ENCODE measurements at places on chromosomes 2 and 18. TPM values are rescaled to one million over a fixed set of nuclear protein-coding genes. Genes with fewer than 3 reads are reported as not detected.

TTN gene
- total RNA-seq, result 40.3 TPM

ANKRD30BL gene
- total RNA-seq, result not detected

L3MBTL4 gene
- 16.9 TPM for total RNA-seq

DNA sequence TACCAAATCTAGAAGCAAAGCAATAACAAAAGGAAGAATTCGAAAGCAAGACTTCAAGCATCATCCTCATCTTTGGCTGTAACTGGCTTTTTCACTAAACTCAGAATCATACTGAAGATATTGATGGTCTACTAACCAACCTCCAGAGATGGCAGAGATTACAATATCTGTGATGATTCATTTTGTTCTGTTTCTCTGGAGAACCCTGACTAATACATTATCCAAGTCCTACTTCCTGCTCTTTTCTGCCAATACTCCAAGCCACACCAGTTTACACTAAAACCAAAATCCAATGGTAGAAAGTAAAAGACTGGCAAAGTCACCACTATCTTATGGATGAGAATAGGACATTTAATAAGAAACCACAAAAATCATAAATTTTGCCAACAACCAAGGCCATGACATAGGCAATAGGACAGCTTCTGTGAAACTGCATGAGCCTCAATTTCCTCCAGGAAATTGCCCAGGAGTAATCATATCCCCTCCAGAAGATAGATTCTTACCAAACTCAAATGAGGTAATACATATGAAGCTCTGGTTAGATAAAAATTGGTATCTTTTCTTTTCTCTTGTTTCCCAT is 159.8 kb downstream of the METTL4 start:
- no peaks in the 10 kb centered on the region for H3K4me1 ChIP-seq
- no peaks in the 10 kb centered on the region for H3K36me3 ChIP-seq
- H3K4me3 ChIP-seq, result no peak overlapping the region
- no peak overlapping the region for H3K27ac ChIP-seq

DNA sequence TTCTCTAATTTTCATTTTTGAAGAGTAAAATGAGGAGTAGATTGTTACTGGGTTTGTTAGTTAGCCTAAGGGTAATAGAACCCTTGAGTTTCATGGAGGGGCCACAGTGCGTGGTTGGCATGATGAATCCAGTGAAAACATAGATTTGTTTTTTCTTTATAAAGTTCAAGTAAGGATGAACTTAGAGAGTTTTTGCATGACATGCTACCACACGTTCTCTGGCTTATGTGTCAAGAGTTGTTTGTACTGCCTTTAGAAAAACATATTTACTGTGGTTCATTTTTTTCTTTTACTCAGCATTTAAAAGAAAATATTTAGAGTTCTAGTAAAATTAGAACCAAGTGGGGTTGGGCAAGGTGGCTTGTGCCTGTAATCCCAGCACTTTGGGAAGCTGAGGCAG is 21.8 kb downstream of the RBM44 start:
- no peak for DNase-seq
- no peaks in the 10 kb centered on the region for H3K4me1 ChIP-seq

GRCh38 chr2:239181074-239181902 is 219.5 kb downstream of the HDAC4 start:
- peaks cover 48% of the 10 kb centered on the region for H3K36me3 ChIP-seq
- no peak overlapping the region for H3K4me3 ChIP-seq
- H3K27me3 ChIP-seq, result no peaks in the 10 kb centered on the region

DNA sequence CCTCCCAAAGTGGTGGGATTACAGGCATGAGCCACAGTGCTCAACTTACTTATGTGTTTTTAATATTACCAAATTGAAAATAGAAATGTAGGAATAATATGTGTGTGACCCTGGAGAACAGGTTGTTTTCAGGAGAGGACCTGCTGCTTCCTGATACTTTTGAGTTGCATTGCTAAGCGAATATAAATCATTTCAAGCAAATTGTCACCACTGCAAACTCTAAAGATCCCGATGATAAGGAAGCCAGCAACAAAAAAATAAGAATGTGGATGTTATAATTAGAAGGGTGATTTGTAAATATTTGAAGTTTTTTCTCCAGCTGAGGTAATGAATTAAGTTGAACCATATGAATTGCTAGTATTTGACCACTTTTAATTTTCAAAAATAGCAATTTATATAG is 40.9 kb downstream of the ARHGEF33 start:
- DNase-seq, result no peak
- H3K36me3 ChIP-seq, result no peaks in the 10 kb centered on the region
- no peaks in the 10 kb centered on the region for H3K4me1 ChIP-seq
- no peak overlapping the region for H3K27ac ChIP-seq
- no peak overlapping the region for H3K4me3 ChIP-seq

- DNase-seq, result no peak
- no peaks in the 10 kb centered on the region for H3K36me3 ChIP-seq
- H3K27me3 ChIP-seq, result no peaks in the 10 kb centered on the region
- H3K4me1 ChIP-seq, result peaks cover 18% of the 10 kb centered on the region
- no peak overlapping the region for H3K27ac ChIP-seq
- H3K4me3 ChIP-seq, result no peak overlapping the region
These were observed 418.3 kb downstream of the LPIN1 start for GRCh38 chr2:12164689-12165088.

DNA sequence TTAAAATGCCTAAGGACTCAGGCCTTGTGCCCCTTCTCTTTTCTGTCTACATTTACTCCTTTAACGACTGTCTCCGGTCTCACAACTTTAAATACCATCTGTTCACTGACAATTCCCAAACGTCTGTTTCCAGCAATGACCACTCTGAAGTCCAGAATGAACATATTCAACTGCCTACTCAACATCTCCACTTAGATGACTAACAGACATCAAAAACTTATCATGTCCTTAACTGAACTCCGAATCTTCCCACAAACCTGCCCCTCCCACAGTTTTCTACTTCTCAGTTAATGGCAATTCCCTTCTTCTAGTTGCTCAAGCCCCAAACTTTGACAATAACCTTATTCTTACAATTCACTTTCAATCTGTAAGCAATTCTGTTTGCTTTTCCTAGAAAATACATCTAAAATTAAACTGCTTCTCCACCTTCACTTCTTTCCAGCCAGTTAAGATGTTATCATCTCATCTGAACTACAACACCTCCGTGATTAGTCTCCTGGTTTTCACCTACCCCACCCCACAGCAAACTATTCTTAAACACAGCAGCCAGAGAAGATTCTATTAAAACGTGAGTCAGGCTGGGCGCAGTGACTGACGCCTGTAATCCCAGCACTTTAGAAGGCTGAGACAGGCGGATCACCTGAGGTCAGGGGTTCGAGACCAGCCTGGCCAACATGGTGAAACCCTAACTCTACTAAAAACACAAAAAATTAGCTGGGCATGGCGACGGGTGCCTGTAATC is 2.8 kb downstream of the C1D start:
- peaks cover 39% of the 10 kb centered on the region for H3K4me1 ChIP-seq
- H3K36me3 ChIP-seq, result no peaks in the 10 kb centered on the region
- no peaks in the 10 kb centered on the region for H3K27me3 ChIP-seq
- H3K27ac ChIP-seq, result no peak overlapping the region
- no peak for DNase-seq
- H3K4me3 ChIP-seq, result no peak overlapping the region

All from lower lobe of right lung (tissue), 2 donors.